ENCODE measurements at places on chromosomes 2 and 18.

DNA sequence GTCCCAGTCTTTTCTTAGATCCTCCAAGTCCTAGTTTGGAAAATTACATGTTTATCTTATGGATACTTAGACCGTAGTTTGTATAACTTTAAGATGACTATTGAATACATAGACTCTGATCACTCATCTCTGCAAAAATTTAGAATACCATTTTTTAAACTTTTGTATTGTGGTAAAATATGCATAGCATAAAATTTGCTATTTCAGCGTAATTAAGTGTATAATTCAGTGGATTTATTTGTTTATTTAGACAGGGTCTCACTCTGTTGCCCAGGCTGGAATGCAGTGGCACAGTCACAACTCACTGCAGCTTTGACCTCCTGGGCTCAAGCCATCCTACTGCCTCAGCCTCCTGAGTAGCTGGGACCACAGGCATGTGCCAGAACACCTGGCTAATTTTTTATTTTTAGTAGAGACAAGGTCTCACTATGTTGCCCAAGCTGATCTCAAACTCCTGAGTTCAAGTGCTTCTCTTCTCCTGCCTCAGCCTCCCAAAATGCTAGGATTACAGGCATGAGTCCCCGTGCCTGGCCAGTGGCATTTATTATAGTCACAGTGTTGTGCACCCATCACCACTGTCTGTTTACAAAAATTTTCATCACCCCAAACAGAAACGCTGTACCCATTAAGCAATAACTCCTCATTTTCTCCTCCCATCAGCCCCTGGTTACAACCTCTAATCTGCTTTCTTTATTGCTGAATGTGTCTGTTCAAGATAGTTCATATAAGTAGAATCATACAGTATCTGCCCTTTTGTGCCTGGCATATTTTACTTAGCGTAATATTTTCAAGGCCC is 90.0 kb downstream of the MAP3K20 start:
- DNase-seq = no peak

- DNase-seq = no peak
These were observed 693 bp downstream of the UBE2F start for GRCh38 chr2:237967463-237967951.

DNA sequence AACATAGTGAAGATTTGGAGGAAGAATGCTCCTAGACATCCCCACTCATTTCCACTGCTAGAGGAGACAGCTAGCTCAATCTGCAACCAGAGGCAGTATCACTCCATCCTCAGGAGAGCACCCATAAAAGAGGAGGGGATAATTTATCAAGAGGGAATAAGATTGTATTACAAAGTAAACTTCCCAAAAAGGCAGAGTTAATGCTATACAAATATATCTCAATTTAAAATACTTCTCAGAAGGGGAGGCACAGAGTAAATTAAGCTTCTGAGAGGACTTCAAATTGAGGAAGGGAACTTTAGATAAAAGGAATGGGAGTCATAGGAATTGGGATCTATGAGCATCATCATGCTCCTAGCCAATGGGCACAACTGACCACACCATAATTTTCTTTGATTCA is 29.1 kb downstream of the EXOC6B start:
- DNase-seq = no peak

GRCh38 chr2:127829845-127830246 is 18.9 kb upstream of the WDR33 start:
- no peak for DNase-seq

DNA sequence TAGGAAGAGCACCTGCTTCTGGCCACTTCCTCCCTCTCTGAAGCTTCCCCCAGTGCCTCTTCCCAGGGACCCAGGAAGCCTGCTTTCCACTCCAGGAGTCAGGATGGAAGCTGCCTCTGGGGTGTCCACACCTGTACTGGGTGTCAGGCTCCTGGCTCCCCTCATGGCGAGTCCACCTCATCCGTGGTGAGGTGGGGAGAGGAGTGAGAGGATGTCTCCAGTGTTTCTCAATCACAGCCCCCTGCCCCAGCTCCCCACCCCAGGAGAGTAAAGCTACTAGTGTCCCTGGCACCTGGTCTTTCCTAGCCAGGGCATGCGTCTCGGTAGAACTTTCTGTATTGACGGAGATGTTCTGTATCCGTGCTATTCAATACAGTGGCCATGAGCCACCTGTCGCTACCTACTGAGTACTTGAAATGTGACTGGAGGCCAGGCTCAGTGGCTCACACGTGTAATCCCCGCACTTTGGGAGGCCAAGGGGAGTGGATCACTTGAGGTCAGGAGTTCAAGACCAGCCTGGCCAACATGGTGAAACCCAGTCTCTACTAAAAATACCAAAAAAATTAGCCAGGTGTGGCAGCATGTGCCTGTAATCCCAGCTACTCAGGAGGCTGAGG is 171.2 kb upstream of the HAAO start:
- DNase-seq = no peak

DNA sequence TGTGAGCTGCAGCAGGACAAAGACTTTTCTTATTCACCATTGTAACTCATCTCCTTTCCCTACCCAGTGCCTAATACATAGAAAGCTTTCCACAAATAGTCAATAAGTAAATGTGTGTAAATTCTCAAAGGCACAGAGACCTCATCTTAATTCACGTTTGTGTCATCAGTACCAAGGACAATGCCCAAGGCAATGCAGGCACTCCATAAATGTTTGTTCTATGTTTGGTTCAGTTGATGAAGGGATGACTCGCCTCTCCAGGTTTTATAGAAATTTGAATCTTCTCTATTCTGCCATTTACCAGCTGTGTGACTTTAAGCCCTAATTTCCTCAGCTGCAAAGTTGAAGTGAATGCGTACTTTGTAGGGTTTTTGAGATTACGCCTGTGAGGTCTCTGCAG is 2.1 kb upstream of the MOGAT1 start:
- DNase-seq = no peak

GRCh38 chr2:143852759-143853158 is 667.2 kb downstream of the ZEB2 start:
- no peak for DNase-seq

DNA sequence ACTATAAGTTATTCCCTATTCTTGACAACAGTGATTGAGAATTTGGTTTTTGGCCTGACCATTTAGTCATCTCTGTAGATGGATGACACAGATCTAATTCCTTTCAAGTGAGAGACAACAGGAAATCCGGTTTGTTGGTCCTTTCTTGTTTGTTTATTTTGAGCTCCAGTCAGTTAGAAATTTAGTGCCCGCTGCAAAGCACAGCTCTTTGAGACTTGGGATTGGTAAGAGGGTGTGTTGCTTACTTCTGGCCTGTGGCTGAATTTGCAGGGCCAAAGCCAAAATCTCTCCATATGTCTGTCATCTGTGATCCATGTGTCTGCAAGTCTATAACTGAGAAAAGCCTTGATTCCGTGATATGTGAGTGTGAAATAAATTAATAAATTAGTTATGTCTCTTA is 74.3 kb downstream of the BIN1 start:
- no peak for DNase-seq

GRCh38 chr2:14536976-14537375 is 95.5 kb upstream of the LRATD1 start:
- DNase-seq = no peak

DNA sequence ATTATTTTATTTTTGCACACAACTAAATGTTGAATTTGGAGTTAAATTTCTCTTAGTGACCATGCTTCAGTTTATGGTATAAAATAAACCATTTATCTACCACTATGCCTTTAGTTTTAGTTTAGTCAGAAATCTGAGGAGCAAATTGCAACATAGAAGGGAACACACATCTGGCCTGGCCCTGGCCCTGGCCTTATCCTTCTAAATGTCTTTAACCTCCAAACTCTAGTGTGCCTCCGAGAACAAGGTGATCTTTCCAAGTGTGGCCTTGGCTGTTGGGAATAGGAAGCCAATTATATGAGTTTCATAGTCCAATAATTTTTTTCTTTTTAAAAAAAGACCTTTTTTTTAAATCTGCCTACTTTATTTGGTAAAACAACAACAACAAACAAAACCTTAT is 31.8 kb upstream of the GREB1L start:
- DNase-seq = no peak
